Kidney glomerular epithelial cell (primary cell): ENCODE measurements at places on chromosomes 13 and 19.

GRCh38 chr13:102999499-102999898 is 66.7 kb downstream of the SLC10A2 start:
- no peak for DNase-seq

- no peak for DNase-seq
Measured at GRCh38 chr13:74747186-74747955, 613.2 kb upstream of the KLF12 start.

DNA sequence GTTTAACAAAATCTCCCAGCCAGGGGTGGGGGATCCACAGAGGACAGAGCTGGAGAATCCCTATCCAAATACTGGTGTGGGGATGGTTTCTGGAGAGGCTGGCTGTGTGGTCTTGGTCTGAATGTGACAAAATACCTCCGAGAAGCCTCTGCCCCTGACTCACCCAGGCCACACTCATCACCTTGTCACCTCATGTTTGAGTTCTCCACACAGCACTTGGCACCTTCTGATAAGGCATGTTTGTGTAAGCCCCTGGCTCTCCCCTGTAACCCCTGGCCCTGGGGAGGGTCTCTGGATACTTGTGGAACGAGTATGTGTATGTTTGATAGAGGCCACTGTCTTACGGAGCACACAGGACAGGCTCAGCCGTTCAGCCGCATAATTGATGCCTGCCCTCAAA is 14.7 kb downstream of the TECR start:
- DNase-seq: no peak

DNA sequence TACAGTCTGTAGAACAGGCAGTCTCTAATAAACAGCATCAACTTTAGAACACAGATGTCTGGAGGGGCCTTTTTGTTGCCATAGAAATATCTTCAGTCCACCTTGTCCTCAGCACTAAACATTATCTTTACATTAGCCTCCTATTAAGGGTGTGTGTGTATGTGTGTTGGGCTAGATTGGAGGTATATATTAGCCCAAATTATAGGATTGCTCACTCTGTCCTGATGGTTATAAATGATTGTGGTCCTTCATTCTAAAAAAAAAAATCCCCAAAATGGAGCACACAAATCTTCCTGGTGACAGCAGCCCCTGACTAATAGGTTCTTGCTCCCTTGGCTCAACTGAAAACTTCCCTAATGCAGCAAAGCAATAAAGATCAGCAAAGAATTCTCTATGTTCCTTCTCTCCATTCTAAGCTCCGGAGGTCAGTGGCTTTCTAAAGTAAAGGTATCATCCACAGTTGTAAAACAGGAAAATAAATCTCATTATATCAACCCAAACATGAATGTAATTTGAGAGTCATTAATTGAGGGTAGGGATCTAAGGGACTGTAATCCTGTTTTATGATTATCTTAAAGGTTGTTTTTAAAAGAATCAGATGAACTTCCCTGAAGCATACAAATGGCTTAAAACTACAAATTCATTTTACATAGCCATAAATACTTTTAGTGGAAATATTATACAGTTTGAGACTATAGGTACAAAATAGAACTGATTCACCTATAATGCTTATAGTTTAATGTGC is 232.7 kb downstream of the KLF12 start:
- no peak for DNase-seq

DNA sequence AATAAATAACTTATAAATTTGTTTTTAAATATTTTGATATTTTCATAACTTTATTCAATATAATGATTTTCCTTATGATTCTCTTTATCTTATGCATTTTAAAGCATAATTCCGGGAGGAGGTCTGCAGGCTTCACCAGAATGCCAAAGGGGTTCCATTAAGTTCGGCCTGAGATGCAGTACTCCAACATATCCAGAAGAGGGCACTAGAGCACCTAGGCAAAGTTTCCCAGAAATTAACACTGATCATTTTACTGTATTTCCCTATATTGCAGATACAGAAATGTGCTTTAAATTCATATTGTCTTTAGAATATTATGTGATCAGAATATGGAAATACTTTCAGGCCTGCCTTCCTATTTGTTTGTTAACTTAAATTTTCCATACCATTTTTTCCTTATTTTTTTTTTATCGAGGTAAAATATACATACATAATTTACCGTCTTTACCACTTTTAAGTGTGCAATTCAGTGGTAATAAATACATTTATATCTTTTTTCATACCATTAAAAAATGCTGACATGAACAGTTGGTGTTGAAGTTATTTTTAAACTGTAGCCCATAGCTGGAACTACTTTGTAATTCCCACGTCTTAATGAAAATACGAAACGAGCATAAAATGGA is 58.9 kb upstream of the TM9SF2 start:
- peak; percentile 53 for DNase-seq
